Right cardiac atrium (tissue), 5 donors: ENCODE measurements at places on chromosomes 6 and 20.

GRCh38 chr6:46565531-46565930 lies 74.3 kb upstream of the RCAN2 start:
- DNase-seq, result no peak

GRCh38 chr6:57019434-57019833 lies 27.1 kb upstream of the KIAA1586 start:
- DNase-seq, result no peak

- peak; percentile 78 for DNase-seq
Measured at GRCh38 chr6:75084872-75085381, 120.9 kb downstream of the COL12A1 start.

- DNase-seq, result no peak
Measured at GRCh38 chr6:84314377-84314898, 87.0 kb upstream of the CEP162 start.

DNA sequence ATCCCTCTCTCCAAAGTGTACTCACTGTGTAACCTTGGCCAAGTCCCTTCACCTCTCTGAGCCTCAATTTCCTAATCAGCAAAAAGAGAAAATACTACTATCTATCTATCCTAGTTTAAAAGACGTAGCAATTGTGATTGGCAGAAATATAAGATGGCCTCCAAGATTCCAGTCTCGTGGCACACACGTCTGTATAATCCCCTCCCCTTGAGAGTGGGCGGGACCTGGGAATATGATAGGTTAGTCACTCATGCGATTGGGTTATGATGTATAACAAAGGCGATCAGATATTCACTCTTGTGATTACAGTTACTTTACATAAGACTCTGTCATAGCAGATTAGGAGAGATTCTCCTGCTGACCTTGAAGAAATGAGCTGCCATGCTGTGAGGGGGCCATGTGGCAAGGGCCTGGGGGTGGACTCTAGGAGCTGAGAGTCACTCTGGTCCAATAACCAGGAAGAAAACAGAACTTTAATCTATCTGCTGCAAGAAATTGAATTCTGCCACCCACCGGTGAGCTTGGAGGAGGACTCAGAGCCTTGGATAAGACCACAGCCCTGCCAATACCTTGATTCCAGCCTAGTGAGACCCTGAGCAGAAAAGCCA lies 6.0 kb downstream of the CPNE5 start:
- DNase-seq, result no peak

GRCh38 chr6:141634269-141634668 lies 498.5 kb upstream of the GJE1 start:
- no peak for DNase-seq
